ENCODE measurements at places on chromosomes 2 and 18.

DNA sequence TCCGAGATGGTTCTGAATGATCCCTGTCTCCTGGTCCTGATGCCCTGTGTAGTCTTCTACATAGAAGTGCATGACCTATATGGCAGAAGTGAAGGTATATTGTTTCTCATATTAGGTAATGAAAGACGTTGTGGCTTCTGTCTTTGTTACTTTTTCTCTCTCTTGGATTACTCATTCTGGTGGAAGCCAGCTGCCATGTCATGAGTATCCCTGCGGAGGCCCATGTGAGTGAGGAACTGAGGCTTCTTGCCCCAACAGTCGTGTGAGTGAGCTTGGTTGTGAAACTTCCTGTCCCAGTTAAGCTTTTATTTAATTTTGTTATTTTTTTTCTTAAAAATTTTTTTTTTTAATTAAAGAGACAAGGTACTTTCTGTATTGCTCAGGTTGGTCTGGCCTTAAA, 134.7 kb downstream of the UBR3 start:
- no peak for DNase-seq

GRCh38 chr2:67295406-67295805, 101.7 kb upstream of the ETAA1 start:
- DNase-seq: no peak

DNA sequence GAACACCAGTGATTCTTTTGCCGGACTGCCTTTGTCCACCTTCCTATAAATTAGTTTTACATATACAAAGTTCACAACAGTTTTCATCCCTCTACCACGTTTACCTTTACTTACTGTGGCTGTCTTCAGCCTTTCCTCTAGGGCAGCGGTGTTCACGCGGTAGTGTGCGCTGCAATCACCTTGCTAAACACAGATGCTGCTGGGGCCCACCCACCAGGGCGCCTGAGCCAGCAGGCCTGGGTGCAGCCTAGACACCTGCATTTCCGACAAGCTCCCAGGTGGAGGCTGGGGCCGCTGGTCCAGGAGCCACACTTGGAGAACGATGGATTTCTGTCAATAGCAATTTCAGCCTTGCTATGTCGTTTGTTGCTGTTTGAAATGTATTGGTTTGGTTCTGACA, 83.1 kb downstream of the NDUFA10 start:
- no peak for DNase-seq

- no peak for DNase-seq
Observed at GRCh38 chr2:124320051-124320688, 295.1 kb downstream of the CNTNAP5 start.

DNA sequence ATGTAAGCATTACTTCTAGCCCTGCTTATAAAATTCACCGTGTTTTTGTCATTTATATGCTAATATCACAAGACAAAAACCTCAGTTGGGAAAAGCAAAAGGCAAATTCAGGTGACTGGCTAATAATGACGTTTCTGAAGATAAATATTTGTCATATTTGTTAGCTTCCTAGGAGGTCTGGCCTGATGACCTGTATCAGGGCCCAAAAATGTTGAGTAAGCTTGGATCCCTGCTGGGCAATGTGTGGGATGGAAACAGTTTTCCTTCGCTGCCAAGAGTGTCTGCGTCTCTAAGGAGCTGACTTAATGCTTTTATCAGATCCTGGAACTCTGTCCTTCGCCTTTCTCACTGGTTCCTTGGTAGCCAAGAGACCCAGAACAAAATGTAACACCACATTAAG, 230.1 kb upstream of the PXDN start:
- DNase-seq: no peak

Data from NCI-H2029 treated with DMSO at 0.1 percent for 48 hours (cell line).